ENCODE measurements at places on chromosomes 1 and 21.

GRCh38 chr1:8962812-8963530, 17.3 kb downstream of the CA6 start:
- DNase-seq = peak; percentile 32

DNA sequence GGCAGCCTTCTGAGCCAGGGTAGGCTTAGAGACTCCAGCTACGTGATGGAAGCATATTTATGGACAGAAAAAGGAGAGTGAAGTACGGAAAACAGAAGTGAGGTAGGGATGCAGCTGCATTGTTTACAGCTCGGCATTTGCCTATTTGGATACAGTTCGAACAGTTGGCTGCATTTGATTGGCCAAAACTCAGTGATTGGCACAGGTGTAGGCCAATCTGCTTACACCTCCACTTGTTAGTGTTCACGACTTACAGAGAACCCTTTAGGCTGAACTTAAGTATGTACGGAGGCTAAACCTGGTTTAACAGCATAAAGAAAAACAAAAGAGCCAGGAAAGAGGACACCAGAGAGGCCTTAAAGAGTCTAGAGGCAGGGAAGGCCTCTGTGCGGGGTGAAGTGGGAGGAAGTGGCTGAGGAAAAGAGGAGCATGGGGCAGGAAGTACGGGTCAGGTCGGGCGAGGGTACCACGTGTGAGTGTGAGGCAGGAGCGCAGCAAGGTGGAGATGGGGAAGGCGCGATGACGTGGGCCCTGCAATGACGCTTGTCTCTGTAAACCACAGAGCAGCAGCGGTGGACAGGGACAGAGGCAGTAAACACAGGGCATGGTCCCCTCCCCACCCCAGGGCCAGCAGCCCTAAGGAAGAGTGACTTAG, 32.0 kb downstream of the RSPH1 start:
- peak; percentile 74 for DNase-seq

GRCh38 chr1:51472359-51472758, 46.7 kb downstream of the EPS15 start:
- DNase-seq = no peak

DNA sequence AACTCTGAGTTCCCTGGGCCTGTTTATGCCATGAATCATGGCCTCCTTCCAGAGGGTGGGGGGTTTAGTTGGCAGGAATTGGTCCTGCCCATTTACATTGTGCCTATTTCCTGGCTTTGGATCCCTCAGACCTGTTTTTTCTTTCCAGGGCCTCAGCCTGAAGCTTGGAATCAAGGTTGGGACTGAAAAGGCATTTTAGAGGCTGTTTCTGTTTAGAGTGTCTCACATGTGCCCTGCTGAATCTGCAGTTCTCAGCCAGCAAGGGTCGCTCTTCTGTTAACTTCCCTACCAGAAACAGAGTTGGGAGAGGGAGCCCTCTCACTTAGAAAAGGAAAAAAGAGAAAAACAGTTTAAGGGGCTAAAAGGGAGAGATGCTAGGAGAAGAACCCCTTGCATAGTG, 191.1 kb downstream of the PTPRC start:
- DNase-seq = no peak

- no peak for DNase-seq
Observed at GRCh38 chr21:35616090-35616489, 444.2 kb downstream of the SETD4 start.

DNA sequence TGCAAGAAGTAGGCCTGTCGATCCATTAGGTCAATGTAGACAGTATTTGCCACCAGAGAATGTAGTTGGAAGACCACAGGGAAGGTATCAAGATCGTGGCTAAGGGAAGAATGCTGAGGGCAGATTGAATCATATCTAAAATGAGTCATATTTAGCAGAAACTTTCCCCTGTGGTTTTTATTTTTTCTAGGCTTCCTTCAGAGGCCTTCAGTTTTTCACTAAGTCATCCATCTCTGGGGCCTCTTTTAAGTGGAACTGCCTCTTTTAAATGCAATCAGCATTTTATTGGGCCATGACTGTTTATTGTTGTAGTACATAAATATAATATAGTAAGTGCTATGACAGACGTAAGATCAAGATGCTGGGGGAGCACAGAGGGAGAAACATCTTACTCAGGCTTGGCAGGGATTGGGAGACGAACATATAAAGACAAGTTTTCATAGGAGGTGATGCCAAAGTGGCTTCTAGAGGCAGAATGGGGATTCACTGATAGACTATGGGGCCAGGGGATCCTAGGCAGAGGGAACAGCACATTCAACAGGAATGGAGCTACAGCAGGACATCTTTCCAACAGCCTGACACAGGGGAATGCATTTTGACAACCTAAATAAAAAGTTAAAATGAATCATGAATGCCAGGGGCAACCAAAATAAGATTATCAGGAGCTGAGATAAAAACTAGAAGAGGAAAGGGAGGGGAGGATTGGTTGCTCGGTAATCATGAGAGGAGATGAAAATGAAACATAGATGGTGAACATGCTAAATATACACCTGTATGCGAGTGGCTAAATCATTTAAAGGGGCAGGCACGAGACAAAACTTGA, 20.1 kb downstream of the UBE2U start:
- DNase-seq = no peak

DNA sequence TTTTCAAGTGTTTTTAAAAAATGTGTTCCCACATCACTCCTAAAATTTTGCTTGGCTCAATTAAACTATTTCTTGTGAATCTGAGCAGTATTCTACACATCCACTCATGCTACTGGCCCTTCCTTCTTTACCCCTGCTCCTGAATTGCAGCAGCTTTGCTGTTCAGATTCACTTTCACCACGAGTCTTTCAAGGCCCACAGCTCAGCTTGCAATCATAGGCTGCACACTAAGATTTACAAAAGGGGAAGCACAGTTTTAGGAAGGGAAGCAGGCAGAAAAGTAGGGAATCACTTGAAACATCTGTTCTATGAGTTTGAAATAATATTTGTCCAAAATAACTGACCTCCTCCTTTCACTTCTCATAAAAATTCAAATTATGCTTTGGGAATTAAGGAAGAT, 70.9 kb upstream of the EDEM3 start:
- peak; percentile 75 for DNase-seq

GRCh38 chr1:54132495-54132894, 20.3 kb downstream of the CDCP2 start:
- no peak for DNase-seq

GRCh38 chr1:18923756-18924211, 21.4 kb upstream of the ALDH4A1 start:
- peak; percentile 22 for DNase-seq

DNA sequence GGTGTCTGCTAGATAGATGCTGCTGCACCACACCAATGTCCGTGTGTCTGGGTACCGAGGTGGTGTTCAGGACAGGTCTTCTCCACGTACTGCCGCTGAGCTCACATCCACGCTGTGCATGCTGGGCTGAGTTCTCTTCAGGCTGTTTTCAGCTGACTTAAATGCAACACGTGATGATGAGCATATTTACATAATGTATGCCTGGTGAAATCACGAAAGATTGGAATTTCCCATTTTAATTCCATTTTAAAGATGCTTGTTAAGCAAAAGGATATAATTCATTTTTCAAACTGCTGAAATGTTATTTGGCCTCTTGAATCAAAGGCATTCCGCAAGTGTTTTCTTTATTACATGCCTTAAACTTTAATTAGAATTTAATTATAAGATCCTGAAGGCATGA, 107.9 kb downstream of the FGGY start:
- no peak for DNase-seq

DNA sequence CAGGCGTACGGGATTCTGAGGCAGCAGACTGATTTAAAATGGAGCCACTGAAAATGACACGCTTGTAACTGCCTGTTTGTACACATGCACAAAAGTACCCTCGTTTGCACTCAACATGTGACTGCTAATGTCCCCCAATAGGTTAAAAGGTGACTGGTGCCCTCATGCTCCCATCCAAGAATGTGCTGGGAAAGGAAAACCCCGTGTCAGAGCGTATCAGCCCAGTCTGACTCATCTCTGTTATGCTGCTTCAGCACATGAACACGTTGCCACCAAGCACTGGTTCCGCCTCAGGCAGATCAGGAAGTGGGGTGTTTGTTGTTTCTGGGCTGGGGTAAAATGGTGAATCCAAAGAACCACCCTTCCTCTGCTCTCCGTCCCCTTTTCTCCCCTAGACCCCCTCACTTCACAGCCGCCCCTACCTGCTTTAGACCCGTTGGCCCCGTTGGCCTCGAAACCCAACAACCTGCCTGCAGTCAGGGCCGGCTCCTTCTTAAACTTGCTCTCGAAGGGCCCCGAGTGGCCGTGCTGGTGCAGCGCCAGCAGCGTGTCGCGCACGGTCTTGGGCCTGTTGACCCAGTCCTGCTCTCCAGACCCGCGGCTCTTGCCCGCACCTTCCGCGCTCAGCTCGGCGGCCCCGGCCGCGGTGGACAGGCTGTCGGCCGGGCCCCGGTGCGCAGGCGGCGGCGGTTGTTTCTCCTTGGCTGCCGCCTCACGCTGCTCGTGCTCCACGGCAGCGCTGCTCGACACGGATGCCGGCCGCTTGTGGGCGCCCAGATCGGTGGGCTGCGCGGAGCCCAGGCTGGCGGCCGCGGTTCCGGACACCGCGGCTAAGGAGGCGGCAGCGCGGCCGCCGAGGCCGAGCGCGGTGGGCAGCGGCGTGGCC, 1.7 kb downstream of the IRF2BP2 start:
- DNase-seq = peak; percentile 95
